ENCODE measurements at places on chromosomes 12 and 14.
A peak's percentile ranks its signal among the peaks of the same experiment; 100 is the strongest.

GRCh38 chr12:128810182-128811127 is 13.3 kb downstream of the SLC15A4 start:
- DNase-seq = no peak

DNA sequence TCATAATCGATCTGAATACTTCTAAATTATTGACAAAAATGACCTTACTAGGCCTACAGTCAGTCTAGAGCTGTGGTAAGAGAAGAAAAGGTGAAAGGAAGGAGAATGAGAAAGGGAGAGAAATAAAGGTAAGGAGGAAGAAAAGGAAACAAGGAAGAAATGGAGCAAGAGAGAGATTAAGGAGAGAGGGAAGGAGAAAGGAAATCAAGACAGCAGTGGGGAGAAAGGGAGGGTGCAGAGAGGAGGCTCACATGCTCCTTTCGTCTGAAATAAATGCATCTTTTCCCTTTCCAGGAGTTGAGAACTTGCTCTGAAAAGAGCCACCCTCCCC is 3.7 kb downstream of the RNASE9 start:
- no peak for DNase-seq

DNA sequence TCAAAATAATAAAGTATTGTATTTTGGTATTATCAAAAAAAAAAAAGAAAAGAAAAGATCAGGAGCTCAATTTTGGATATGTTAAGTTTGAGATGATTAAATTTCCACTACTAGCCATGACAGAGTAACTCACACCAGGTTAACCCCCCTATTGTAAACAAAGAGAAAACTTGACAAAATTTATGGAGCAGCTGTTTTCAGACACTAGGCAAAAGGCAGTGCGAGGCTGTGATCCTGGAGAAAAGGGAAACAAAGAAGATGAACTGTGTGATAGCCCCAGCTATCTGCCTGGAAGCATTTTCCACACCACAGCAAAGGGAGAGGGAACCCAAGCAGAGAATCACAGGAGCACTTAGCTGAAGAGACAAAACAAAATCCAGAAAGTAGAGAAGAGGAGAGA is 145.0 kb downstream of the KIF21A start:
- no peak for DNase-seq

- no peak for DNase-seq
Observed at GRCh38 chr14:24513009-24513408, 4.9 kb upstream of the CMA1 start.

- no peak for DNase-seq
Observed at GRCh38 chr14:37903343-37904191, 304.1 kb upstream of the SSTR1 start.

GRCh38 chr14:99734406-99735051 is 50.4 kb downstream of the CYP46A1 start:
- DNase-seq = no peak

- no peak for DNase-seq
Observed at GRCh38 chr14:24329736-24330135, 5.1 kb downstream of the ADCY4 start.

GRCh38 chr14:103641161-103641560 is 12.2 kb downstream of the KLC1 start:
- no peak for DNase-seq

DNA sequence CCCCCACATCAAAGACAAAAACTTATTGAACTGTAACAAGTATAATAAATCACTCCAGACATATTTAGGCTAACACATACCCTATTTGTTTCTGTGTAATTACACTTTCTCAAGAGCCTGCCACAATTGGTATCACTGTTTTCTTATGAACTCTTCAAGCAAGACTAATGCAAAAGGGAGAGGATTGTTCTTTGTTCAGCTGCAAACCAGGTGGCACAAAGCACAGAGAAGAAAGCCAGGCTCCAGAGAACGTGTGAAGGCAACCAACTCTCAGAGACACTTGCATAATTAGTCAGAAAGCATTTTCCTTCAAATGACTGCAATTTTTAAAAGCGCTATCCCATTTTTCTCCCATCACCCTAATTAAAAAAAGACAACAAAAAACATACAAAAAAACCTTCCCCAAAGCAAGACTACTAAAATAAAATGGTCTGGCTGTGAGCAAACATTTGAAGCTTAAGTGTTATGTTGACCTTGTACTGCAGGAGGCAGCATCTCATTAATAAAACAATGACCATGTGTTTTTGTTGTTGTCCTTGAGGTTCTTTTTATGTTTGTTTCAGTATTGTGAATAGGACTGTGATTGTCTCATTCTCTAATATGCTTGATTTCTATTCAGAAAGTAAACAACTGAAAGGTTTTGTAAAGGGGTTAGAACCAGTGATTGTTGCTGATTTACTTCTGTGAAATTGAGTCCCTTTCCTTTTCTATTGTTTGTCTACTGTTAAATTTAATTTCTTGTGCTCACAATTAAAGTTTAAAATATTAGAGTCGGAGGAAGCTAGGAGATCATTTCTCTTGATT is 452.7 kb upstream of the PDE3A start:
- peak; percentile 12 for DNase-seq
